Type B pancreatic cell (in vitro differentiated cells): ENCODE measurements at places on chromosomes 6 and 20. TPM values are rescaled to one million over a fixed set of nuclear protein-coding genes. Genes with fewer than 3 reads are reported as not detected.

SERPINB1 gene
- 31.2 and 52.0 TPM in 2 replicates for total RNA-seq

- no peaks in the 10 kb centered on the region for H3K36me3 ChIP-seq
- no peak overlapping the region for H3K4me3 ChIP-seq
- no peak overlapping the region for H3K27ac ChIP-seq
- H3K27me3 ChIP-seq = peaks cover 23% of the 10 kb centered on the region
- peaks cover 12% of the 10 kb centered on the region for H3K4me1 ChIP-seq
These were observed 410.2 kb downstream of the CDC5L start for GRCh38 chr6:44797746-44798145.

TBXT gene
- 0.85 and 2.0 TPM in 2 replicates for total RNA-seq

- H3K4me1 ChIP-seq = peaks cover 11% of the 10 kb centered on the region
- no peak for DNase-seq
- no peak overlapping the region for H3K4me3 ChIP-seq
- no peaks in the 10 kb centered on the region for H3K36me3 ChIP-seq
These were observed 94.0 kb downstream of the NOL4L start for GRCh38 chr20:32490942-32491763.

GRCh38 chr6:88499436-88499835, 333.3 kb upstream of the CNR1 start:
- peaks cover 5% of the 10 kb centered on the region for H3K27me3 ChIP-seq
- no peaks in the 10 kb centered on the region for H3K4me1 ChIP-seq
- no peak overlapping the region for H3K4me3 ChIP-seq
- no peak for DNase-seq
- H3K27ac ChIP-seq = no peak overlapping the region

DNA sequence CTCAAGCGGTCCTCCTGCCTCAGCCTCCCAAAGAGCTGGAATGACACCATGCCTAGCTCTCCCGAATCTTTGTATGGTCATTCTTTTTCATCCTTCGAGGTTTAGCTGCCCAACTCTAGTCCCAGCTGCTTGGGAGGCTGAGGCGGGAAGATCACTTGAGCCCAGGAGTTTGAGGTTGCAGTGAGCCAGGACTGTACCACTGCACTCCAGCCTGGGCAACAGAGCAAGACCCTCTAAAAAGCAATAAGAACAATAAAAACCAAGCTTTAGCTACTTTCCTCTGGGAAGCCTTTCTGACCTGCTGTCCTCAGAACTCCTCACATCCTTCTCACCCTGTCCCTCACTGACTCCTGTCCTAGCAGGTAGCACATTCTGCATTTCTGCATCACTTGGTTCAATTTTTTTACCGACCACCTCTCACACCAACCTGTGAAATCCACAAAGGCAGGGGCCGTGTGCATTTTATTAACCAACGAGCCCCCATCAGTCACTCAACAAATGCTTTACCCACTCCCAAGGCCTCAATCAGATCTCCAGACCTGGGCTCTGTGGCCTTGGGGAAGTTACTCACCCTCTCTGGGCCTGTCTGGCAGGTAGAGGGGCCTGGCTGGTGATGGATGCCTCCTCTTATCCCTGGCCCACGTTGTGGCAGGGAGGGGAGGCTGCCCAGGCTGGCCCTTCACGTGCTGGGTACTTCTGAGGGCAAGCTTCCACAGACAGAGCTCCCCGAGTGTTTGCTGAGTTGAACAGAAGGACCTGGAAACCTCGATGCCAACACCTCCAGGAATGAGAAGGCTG, 14.7 kb upstream of the SRC start:
- H3K4me1 ChIP-seq = peaks cover 22% of the 10 kb centered on the region
- no peak overlapping the region for H3K27ac ChIP-seq
- H3K27me3 ChIP-seq = no peaks in the 10 kb centered on the region
- H3K36me3 ChIP-seq = no peaks in the 10 kb centered on the region

GRCh38 chr6:42340511-42340910, 111.2 kb downstream of the TRERF1 start:
- no peak overlapping the region for H3K4me3 ChIP-seq
- no peak overlapping the region for H3K27ac ChIP-seq
- peaks cover 8% of the 10 kb centered on the region for H3K4me1 ChIP-seq
- no peak for DNase-seq

GRCh38 chr20:32205843-32206759, 1.4 kb downstream of the PLAGL2 start:
- H3K4me1 ChIP-seq = peaks cover 58% of the 10 kb centered on the region
- peaks cover 6% of the 10 kb centered on the region for H3K36me3 ChIP-seq
- no peaks in the 10 kb centered on the region for H3K27me3 ChIP-seq
- H3K4me3 ChIP-seq = peak overlapping the region; percentile 99
- no peak for DNase-seq

DNA sequence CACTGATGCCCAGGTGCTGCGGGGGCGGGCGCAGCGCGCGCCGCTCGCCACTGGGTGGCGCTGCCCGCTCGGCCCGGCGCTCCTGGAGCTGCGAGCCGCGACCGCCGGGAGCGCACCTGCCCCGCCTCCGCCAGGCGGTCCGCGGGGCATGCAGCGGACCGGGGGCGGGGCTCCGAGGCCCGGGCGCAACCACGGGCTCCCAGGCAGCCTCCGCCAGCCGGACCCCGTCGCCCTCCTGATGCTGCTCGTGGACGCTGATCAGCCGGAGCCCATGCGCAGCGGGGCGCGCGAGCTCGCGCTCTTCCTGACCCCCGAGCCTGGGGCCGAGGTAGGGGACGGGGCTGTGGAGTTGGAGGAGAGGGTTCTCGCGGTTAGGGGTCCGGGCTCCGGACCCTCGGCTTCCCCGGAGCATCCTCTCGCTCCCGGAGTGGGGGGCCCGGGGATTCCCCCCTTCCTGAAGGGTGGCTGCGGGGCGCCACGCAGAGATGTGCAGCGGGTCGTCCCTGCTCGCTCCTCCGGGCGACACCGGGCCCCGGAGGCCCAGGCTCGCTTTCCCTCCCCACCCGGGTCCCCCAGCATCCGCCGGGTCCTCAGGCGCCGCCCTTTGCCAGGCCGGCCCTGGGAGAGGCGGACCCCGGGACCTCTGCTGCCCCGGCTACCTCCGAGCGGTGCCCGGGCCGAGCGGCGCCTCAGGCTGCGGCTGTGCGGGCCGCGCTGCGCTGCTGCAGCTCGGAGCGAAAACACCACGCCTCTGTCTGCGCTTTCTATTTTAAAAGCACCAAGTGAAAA, at the start of gene BCAS4:
Gene BCAS4 (plus strand): TSS at position 216 of the 789 bp plus-strand sequence. CDS start 23 bp downstream, at position 239.
- DNase-seq = peak; percentile 90
- peak within 1 kb of the TSS; percentile 61 for H3K27ac ChIP-seq
- H3K4me1 ChIP-seq = peaks cover 20% of the 10 kb centered on the region
- H3K4me3 ChIP-seq = peak within 1 kb of the TSS; percentile 91
- H3K36me3 ChIP-seq = no peaks in the 10 kb centered on the region

GRCh38 chr6:117615750-117616390, 13.6 kb upstream of the GOPC start:
- H3K27me3 ChIP-seq = peaks cover 3% of the 10 kb centered on the region
- peak overlapping the region; percentile 64 for H3K4me3 ChIP-seq
- H3K27ac ChIP-seq = peak overlapping the region; percentile 80
- H3K36me3 ChIP-seq = peaks cover 11% of the 10 kb centered on the region
- DNase-seq = no peak

BTN1A1 gene
- 0.36 and 1.3 TPM in 2 replicates for total RNA-seq

REM1 gene
- not detected in 2 replicates for total RNA-seq

- no peaks in the 10 kb centered on the region for H3K4me1 ChIP-seq
- no peaks in the 10 kb centered on the region for H3K36me3 ChIP-seq
- no peak overlapping the region for H3K27ac ChIP-seq
- DNase-seq = no peak
These were observed 702 bp upstream of the RHAG start for GRCh38 chr6:49637350-49637731.

DNA sequence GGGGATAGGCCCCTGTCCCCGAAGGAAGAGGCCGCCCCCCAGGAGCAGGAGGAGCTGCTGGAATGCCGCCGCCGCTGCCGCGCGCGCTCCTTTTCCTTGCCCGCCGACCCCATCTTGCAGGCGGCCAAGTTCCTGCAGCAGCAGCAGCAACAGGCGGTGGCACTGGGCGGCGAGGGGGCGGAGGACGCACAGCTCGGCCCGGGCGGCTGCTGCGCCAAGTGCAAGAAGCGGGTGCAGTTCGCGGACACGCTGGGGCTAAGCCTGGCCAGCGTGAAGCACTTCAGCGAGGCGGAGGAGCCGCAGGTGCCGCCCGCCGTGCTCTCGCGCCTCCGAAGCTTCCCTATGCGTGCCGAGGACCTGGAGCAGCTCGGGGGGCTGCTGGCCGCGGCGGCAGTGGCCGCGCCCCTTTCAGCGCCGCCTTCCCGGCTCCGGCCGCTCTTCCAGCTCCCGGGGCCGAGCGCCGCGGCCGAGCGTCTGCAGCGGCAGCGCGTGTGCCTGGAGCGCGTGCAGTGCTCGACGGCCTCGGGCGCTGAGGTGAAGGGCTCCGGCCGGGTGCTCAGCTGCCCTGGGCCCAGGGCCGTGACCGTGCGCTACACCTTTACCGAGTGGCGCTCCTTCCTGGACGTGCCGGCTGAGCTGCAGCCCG, 630 bp downstream of the PPP1R3G start:
- peaks cover 6% of the 10 kb centered on the region for H3K36me3 ChIP-seq
- peaks cover 48% of the 10 kb centered on the region for H3K27me3 ChIP-seq
- peaks cover 6% of the 10 kb centered on the region for H3K4me1 ChIP-seq
- no peak overlapping the region for H3K27ac ChIP-seq
- peak overlapping the region; percentile 65 for H3K4me3 ChIP-seq

DNA sequence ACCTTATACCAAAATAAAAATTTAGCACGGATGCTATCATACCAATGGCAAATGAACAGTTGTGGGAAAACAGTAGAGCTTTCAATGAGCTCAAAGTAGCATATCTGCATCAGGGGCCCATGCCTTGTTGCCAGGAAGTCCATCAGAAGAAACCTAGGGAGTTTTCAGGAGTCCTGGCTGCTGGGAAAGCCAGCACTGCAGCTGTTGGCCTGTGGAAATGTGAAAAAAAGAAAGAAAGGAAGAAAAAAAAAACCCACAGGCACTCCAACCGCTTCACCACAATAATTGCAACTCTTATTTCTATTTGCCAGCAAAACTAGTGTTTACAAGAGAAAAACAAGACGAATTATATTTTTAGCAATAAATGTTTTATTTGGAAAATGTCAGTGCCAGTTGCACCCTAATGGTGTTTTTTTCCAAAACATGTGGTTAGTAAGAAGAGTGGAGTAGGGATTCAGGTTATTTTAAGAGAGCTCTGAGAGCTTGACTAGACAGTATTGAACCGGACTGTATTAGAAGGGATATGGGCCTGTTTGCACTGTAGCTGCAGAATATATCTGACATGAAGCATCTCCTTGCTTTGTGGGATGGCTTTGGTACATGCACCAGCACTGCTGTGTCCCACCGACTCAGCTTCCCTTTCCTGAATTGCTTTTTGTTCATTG, 137.3 kb downstream of the CCDC170 start:
- H3K4me1 ChIP-seq = no peaks in the 10 kb centered on the region
- H3K27ac ChIP-seq = no peak overlapping the region
- no peaks in the 10 kb centered on the region for H3K36me3 ChIP-seq
- no peaks in the 10 kb centered on the region for H3K27me3 ChIP-seq
- no peak overlapping the region for H3K4me3 ChIP-seq

- no peak overlapping the region for H3K27ac ChIP-seq
- no peaks in the 10 kb centered on the region for H3K4me1 ChIP-seq
- H3K27me3 ChIP-seq = no peaks in the 10 kb centered on the region
- no peak for DNase-seq
- peaks cover 1% of the 10 kb centered on the region for H3K36me3 ChIP-seq
- no peak overlapping the region for H3K4me3 ChIP-seq
These were observed 38.4 kb downstream of the HS3ST5 start for GRCh38 chr6:114304304-114304887.

GRCh38 chr20:43893930-43894329, 20.7 kb upstream of the TOX2 start:
- no peak overlapping the region for H3K4me3 ChIP-seq
- no peak for DNase-seq
- H3K27ac ChIP-seq = no peak overlapping the region

SNRPB2 gene
- 55.3 and 68.3 TPM in 2 replicates for total RNA-seq

DNA sequence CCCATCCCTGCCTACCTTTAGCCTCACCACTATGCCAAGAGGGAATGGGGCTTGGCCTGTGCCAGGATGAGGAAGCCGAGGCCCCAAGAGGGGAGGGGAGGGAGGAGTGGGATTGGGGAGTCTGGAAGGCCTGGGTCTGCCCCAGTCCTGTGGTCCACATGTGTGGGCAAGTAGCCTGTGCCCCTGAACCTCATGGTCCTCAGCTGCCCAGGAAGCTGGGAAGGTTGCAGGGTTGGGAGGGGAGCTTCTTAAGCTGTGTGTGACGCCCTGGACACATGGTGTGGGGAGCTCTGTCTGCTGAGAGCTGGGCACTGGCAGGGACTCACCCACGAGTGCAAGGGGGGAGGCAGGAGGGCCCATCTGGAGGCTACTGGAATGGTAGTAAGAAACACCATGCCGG, 31.7 kb downstream of the DLGAP4 start:
- H3K4me1 ChIP-seq = no peaks in the 10 kb centered on the region
- H3K27me3 ChIP-seq = peaks cover 33% of the 10 kb centered on the region
- no peak overlapping the region for H3K27ac ChIP-seq

TNF gene
- total RNA-seq = not detected in 2 replicates

OPRL1 gene
- 0.50 and 1.9 TPM in 2 replicates for total RNA-seq

DACT2 gene
- total RNA-seq = 7.6 and 17.4 TPM in 2 replicates

DNA sequence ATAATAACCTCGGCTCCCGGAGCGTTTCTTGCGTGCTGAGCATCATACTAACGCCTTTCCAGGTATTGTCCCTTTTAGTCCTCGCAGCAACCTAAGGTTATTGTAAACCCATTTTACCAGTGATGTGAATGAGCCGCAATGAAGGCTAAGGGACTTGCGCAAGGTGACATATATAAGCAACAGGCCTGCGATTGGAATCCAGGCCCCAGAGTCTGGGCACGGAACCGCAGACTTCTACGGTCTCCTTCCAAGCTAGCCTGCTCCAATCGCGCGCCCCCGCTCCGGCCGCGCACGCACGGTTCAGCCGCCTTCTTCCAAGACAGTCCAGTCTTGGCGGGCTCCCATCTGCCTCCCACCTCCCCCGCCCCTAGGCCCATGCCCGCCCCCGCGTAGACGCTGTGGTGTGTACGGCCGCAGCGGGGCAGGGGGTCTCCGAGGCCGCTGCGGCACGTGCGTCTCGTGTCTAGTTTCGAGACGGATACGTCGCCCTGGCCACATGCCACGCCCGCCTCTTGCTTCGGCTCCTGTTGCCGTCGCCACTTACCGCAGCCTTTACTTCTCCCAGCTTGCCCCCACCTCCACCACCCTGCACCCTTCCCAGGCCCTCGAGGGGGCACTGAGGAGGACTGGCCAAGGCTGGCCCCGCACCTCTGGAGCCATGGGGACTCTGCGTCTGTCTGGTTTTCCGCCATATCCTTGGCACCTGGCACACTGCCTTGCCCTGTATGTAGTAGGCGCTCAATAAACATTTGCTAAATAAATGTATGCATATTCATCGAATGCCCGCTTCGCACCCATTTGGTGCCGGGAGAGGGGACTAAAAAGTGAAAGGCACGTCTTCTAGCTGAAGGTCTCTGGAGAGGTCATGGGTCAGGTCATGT, 855 bp upstream of the GFOD1 start:
- peaks cover 18% of the 10 kb centered on the region for H3K4me1 ChIP-seq
- H3K27ac ChIP-seq = peak overlapping the region; percentile 81
- peaks cover 37% of the 10 kb centered on the region for H3K27me3 ChIP-seq
- peak overlapping the region; percentile 92 for H3K4me3 ChIP-seq
